Frontal cortex (tissue), 4 donors: ENCODE measurements at places on chromosomes 5 and 9. TPM values are rescaled to one million over a fixed set of nuclear protein-coding genes. Genes with fewer than 3 reads are reported as not detected.

Gene FSD1L
- total RNA-seq = 138 TPM

Gene CAMK2A
- total RNA-seq = 16.7 TPM

Gene SLC45A2
- 0.41 TPM for total RNA-seq

- no peak for DNase-seq
Observed at GRCh38 chr5:158406884-158407823, 548.2 kb upstream of the CLINT1 start.

GRCh38 chr9:89495824-89496560 is 1.9 kb downstream of the SEMA4D start:
- no peak for DNase-seq

GRCh38 chr9:120187758-120188157 is 392.2 kb downstream of the CDK5RAP2 start:
- DNase-seq = no peak

DNA sequence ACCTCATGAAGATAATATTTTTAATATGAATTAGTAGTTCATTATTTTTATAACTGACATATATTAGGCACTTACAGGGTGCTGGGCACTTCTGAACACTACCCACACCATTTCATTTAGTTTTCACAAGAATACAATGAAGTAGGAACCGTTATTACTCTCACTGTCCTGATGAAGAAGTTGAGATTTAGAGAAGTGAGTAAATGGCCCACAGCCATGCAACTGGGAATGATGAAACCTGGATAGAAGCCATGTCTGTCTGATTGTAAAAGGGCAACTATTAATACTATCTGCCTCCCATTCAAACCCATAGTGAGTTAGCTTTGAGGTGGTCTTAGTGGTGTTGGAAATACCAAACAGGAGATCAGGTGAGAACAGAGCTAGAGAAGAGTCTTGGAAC is 29.6 kb upstream of the OTULINL start:
- DNase-seq = no peak
